Uterine smooth muscle cell (primary cell): ENCODE measurements at places on chromosomes 6 and 20. TPM values are rescaled to one million over a fixed set of nuclear protein-coding genes. Genes with fewer than 3 reads are reported as not detected.

STX11 gene
- 0.37 and 0.77 TPM in 2 replicates for total RNA-seq

MMP24 gene
- 0.11 and 0.12 TPM in 2 replicates for total RNA-seq

GJA1 gene
- 355 and 1,114 TPM in 2 replicates for total RNA-seq

STAU1 gene
- 41.4 and 45.1 TPM in 2 replicates for total RNA-seq

TMEM244 gene
- 0.66 TPM in 1 of 2 replicates, not detected in the other for total RNA-seq
